Esophagus muscularis mucosa (tissue), 4 donors: ENCODE measurements at places on chromosomes 16 and 17. TPM values are rescaled to one million over a fixed set of nuclear protein-coding genes. Genes with fewer than 3 reads are reported as not detected.

SKAP1 gene
- total RNA-seq, result 1.2 TPM

DECR2 gene
- 17.0 TPM for total RNA-seq

ABCC1 gene
- total RNA-seq, result 97.2 TPM

KRT40 gene
- not detected for total RNA-seq

IL17C gene
- not detected for total RNA-seq

- peaks cover 13% of the 10 kb centered on the region for H3K4me1 ChIP-seq
- peaks cover 11% of the 10 kb centered on the region for H3K27me3 ChIP-seq
- H3K27ac ChIP-seq, result no peak overlapping the region
- no peaks in the 10 kb centered on the region for H3K36me3 ChIP-seq
- no peak for DNase-seq
- no peak overlapping the region for H3K4me3 ChIP-seq
Observed at GRCh38 chr16:57892041-57892440, 78.9 kb downstream of the CNGB1 start.

GRCh38 chr16:4675864-4676786 lies 17.2 kb upstream of the NUDT16L1 start:
- H3K27ac ChIP-seq, result peak overlapping the region; percentile 17
- no peaks in the 10 kb centered on the region for H3K27me3 ChIP-seq
- peaks cover 18% of the 10 kb centered on the region for H3K4me1 ChIP-seq
- DNase-seq, result no peak

GRCh38 chr16:67907397-67908180 lies 14.5 kb downstream of the PSKH1 start:
- H3K4me1 ChIP-seq, result peaks cover 6% of the 10 kb centered on the region
- H3K27ac ChIP-seq, result no peak overlapping the region
- no peak overlapping the region for H3K4me3 ChIP-seq
- no peaks in the 10 kb centered on the region for H3K27me3 ChIP-seq

- no peak overlapping the region for H3K27ac ChIP-seq
- H3K4me1 ChIP-seq, result no peaks in the 10 kb centered on the region
- H3K27me3 ChIP-seq, result no peaks in the 10 kb centered on the region
- no peak overlapping the region for H3K4me3 ChIP-seq
- no peaks in the 10 kb centered on the region for H3K36me3 ChIP-seq
Observed at GRCh38 chr17:40371261-40371929, 6.9 kb upstream of the GJD3 start.

DNA sequence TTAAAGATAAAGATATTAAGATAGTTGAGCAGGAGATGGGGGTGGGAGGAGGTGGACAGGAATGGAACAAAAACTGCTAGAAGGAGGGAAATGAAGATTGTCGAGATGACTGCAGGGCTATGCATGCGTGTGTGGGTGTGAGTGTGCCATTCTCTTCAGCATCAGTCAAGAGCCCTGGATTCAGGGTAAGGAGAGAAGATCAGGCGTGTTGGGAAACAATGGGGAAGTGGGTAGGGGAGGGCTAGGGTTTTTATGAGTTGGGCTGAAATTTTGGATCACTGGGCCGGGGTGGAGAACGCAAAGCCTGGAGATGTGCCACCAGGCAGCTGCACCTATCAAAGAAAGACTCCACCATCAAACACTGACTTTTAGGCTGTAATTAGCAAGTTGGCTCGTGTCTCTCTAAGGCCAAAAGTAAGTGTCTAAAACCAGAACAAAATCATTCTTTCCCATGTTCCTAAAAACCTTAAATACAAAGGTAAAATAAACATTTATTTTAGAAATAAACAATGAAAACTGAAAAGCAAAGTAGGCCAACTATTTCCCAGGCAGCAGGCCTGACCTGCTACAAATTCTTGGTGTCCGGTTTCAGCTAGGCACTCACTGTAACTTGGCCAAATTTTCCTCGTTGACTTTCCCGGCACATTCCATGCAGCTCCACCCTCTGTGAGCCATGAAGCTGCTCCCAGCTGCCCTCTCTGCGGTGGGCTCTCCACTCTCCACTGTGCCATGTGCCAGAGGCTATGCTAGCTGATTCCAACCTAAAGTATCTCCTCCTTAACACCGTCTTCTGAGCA lies 4.2 kb downstream of the CDRT4 start:
- no peak overlapping the region for H3K4me3 ChIP-seq
- H3K27me3 ChIP-seq, result no peaks in the 10 kb centered on the region
- peak overlapping the region; percentile 85 for H3K27ac ChIP-seq
- DNase-seq, result no peak

- no peak overlapping the region for H3K27ac ChIP-seq
- DNase-seq, result no peak
Observed at GRCh38 chr16:60815865-60816264, 1220.4 kb downstream of the CDH8 start.

DNA sequence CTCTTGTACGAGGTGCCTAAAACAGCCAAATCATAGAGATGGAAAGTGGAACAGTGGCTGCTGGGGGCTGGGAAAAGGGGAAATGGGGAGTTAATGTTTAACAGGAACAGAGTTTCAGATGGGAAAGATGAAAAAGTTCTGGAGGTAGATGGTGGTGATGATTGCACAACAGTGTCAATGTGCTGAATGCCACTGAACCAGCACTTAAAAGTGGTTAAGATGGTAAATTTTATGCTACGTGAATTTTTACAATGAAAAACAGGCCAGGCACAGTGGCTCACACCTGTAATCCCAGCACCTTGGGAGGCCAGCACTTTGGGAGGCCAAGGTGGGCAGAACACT lies 130.4 kb downstream of the C16orf78 start:
- H3K27ac ChIP-seq, result no peak overlapping the region
- H3K4me1 ChIP-seq, result no peaks in the 10 kb centered on the region
- no peak for DNase-seq
- H3K36me3 ChIP-seq, result no peaks in the 10 kb centered on the region

- H3K27me3 ChIP-seq, result no peaks in the 10 kb centered on the region
- H3K36me3 ChIP-seq, result no peaks in the 10 kb centered on the region
- no peak overlapping the region for H3K4me3 ChIP-seq
Observed at GRCh38 chr16:68396481-68396880, 51.8 kb downstream of the SMPD3 start.

DNA sequence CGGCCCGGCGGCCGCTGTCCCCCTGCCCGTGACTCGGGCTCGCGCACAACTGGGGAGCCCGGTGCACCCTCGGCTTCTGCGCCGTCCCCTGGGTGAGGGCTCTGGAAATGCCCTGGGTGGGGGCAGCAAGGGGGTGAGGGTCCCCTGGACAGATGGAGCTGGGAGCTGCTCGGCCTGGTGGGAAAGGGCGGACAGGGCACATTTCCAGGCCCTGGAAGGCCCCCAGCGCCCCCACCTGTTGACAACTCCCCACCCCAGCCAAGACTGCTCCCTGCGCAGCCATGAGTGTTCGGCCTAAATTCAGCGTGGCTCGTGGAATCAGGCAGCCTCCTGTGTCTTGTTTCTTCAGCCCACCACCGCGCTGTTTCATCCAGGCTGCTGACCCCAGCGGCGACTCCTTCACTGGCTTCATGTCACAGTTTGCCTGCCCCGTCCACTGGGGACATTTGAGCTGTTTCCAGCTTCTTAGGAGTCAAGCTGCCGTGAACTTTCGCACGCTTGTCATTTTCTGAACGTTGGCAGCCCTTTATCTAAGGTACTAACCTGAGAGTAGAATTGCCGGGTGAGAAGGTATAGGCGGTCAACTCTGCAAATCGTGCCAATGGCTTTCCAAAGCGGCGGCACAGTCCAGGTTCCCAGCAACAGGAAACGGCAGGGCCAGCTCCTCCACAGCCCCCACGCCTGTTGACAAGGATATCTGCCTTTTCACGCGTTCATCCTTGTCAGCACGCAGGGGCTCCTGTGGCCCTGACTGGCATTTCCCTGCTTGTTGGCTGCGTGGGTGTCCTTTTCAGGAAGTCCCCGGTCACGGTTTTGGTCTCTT lies 895 bp downstream of the UTS2R start:
- no peak overlapping the region for H3K4me3 ChIP-seq
- peaks cover 55% of the 10 kb centered on the region for H3K27me3 ChIP-seq
- peaks cover 36% of the 10 kb centered on the region for H3K4me1 ChIP-seq
- H3K27ac ChIP-seq, result no peak overlapping the region
- no peaks in the 10 kb centered on the region for H3K36me3 ChIP-seq
- no peak for DNase-seq

GRCh38 chr16:66199189-66199588 lies 167.3 kb upstream of the CDH5 start:
- H3K36me3 ChIP-seq, result no peaks in the 10 kb centered on the region
- no peak overlapping the region for H3K27ac ChIP-seq
- H3K27me3 ChIP-seq, result no peaks in the 10 kb centered on the region
- no peak overlapping the region for H3K4me3 ChIP-seq
- no peaks in the 10 kb centered on the region for H3K4me1 ChIP-seq
- DNase-seq, result peak; percentile 89

DNA sequence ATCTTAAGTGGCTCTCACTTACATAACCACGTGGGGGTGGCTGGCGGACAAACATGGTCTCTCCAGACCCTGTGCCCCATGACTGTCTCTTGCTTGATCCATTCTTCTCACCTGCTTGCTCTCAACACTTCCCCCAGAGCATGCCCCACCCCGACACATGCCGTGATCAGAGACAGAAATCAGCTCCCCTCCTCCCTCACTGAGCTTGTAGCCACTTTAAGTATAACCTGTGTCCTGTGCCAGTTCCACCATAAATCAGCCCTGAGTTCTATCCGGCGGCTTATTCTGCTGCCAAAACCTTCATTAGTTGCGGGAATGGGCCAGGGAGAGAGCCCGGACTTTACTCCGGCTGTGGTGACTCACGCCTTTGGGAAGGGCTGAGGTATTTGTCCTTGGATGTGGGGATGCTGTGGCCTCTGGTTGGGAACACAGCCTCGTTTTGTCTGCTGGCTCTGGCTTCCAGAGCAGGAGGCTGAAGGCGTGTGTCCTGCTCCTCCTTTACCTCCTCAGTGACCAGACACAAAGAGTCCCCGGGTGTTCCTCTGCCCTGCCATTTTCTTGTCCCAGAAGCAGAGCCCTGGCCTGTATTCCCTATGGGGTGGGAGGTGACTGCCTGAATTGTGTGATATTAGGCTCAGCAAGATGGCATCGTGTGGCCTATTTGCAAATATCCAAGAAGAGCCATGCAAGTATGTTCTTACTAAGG lies 21.1 kb downstream of the ANKRD40 start:
- no peaks in the 10 kb centered on the region for H3K36me3 ChIP-seq
- no peak overlapping the region for H3K4me3 ChIP-seq
- no peaks in the 10 kb centered on the region for H3K27me3 ChIP-seq
- peak overlapping the region; percentile 81 for H3K27ac ChIP-seq
- peak; percentile 93 for DNase-seq

GRCh38 chr16:55917373-55918160 lies 42.4 kb upstream of the CES5A start:
- H3K4me1 ChIP-seq, result no peaks in the 10 kb centered on the region
- H3K27me3 ChIP-seq, result peaks cover 9% of the 10 kb centered on the region
- H3K27ac ChIP-seq, result no peak overlapping the region
- H3K36me3 ChIP-seq, result no peaks in the 10 kb centered on the region
- H3K4me3 ChIP-seq, result no peak overlapping the region
- DNase-seq, result peak; percentile 84

DNA sequence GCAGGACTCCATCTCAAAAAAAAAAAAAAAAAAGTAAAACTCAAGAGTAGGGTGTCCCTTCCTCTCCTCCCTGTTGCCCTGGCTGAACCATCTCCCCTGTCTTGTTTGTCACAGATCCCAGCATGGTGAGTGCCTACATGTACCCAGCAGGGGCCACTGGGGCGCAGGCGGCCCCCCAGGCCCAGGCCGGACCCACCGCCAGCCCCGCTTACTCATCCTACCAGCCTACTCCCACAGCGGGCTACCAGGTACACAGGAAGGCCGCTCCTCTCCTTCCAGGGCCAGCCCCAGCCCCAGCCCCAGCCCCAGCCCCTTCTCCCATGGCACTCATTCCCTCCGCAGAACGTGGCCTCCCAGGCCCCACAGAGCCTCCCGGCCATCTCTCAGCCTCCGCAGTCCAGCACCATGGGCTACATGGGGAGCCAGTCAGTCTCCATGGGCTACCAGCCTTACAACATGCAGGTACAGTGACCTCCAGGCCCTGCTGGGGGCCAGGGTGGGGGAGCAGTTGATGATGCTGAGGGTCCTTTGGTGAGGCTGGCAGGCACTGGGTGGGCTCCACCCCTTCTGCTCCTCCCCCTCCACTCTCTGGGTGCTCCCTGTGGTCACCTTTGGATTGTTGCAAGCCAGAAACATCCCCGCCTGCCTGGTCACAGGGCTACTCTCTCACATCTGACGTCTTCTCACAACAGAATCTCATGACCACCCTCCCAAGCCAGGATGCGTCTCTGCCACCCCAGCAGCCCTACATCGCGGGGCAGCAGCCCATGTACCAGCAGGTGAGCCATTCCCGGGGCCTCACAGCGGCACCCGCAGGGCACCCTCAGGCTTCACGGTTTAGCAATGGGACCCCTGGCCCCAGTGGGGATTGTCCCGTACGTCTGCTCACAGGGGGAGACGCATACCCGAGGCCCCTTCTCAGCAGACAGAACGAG lies 2.5 kb upstream of the MRPL12 start:
- H3K36me3 ChIP-seq, result peaks cover 75% of the 10 kb centered on the region
- H3K27me3 ChIP-seq, result no peaks in the 10 kb centered on the region
- H3K4me3 ChIP-seq, result no peak overlapping the region
- H3K4me1 ChIP-seq, result peaks cover 43% of the 10 kb centered on the region

- H3K36me3 ChIP-seq, result no peaks in the 10 kb centered on the region
- H3K4me3 ChIP-seq, result no peak overlapping the region
- H3K27me3 ChIP-seq, result no peaks in the 10 kb centered on the region
- no peaks in the 10 kb centered on the region for H3K4me1 ChIP-seq
- no peak for DNase-seq
- no peak overlapping the region for H3K27ac ChIP-seq
Observed at GRCh38 chr16:50293994-50294855, 27.9 kb downstream of the ADCY7 start.

- peaks cover 8% of the 10 kb centered on the region for H3K36me3 ChIP-seq
- no peak overlapping the region for H3K27ac ChIP-seq
- no peak for DNase-seq
- H3K27me3 ChIP-seq, result no peaks in the 10 kb centered on the region
Observed at GRCh38 chr17:81837641-81838040, 2.8 kb upstream of the PPP1R27 start.

GRCh38 chr16:14509675-14510132 lies 120.4 kb downstream of the PARN start:
- H3K27ac ChIP-seq, result no peak overlapping the region
- H3K4me3 ChIP-seq, result no peak overlapping the region
- no peak for DNase-seq
- peaks cover 24% of the 10 kb centered on the region for H3K4me1 ChIP-seq
- no peaks in the 10 kb centered on the region for H3K36me3 ChIP-seq

- H3K4me1 ChIP-seq, result no peaks in the 10 kb centered on the region
- H3K36me3 ChIP-seq, result peaks cover 100% of the 10 kb centered on the region
- DNase-seq, result no peak
- H3K4me3 ChIP-seq, result no peak overlapping the region
- H3K27ac ChIP-seq, result no peak overlapping the region
Observed at GRCh38 chr17:80374039-80374731, 40.8 kb upstream of the ENDOV start.

GRCh38 chr17:39229274-39229913 lies 3.6 kb upstream of the STAC2 start:
- no peak overlapping the region for H3K27ac ChIP-seq
- no peak for DNase-seq
- H3K27me3 ChIP-seq, result no peaks in the 10 kb centered on the region
- no peaks in the 10 kb centered on the region for H3K36me3 ChIP-seq

DNA sequence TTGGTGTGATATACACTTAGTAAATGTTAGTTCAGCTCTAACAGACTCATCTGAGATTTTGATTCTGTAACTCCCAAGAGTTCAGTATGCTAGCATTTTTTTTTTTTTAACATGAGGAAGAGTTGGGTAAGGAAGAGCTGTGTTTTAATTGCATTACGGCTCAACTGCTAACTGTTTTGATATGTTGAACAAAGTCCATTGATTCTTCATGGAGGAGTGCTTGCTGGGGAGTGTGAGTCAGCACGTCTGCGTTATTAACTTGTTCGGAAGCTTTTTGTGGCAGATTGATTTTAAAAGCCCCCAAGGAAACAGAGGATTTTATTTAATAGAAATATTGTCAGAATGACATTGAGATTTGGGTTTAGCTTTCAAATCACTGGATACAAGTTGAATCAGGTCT lies 45.8 kb downstream of the PITPNC1 start:
- H3K27ac ChIP-seq, result peak overlapping the region; percentile 51
- no peaks in the 10 kb centered on the region for H3K27me3 ChIP-seq
- no peak for DNase-seq
- H3K4me3 ChIP-seq, result no peak overlapping the region
- H3K36me3 ChIP-seq, result no peaks in the 10 kb centered on the region
